RWPE2 (cell line): ENCODE measurements at places on chromosomes 12 and 14.

DNA sequence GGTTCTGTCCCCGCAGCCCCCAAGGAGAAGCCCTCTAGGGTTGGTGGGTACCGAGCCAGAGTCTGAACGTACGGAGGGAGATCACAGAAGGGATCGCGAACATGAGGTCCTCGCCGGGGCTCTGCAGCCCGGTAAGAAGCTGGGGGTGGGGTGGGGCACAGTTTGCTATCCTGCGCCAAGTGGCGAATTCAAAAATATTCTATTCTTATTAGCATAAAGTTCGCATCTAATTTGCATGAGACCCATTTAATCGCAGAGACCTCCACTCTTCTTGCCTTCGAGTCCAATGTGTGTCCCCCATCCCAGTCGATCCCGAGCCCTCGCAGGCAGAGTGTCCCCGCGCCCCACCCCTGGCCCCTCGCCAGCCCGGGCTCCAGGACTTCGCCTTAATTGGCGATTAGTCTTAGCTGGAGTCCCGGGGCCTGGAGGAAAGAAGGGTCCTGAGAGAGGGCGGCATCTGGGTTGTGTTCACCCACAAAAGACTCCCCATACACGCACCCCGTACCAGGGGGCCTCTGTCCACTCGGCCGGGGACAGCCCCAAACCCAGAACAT, 604 bp upstream of the ARHGEF25 start:
- DNase-seq: no peak

- no peak for DNase-seq
These were observed 358.6 kb downstream of the DUSP6 start for GRCh38 chr12:88993651-88994050.

GRCh38 chr12:130547480-130548155, 168.5 kb downstream of the RIMBP2 start:
- DNase-seq: no peak

DNA sequence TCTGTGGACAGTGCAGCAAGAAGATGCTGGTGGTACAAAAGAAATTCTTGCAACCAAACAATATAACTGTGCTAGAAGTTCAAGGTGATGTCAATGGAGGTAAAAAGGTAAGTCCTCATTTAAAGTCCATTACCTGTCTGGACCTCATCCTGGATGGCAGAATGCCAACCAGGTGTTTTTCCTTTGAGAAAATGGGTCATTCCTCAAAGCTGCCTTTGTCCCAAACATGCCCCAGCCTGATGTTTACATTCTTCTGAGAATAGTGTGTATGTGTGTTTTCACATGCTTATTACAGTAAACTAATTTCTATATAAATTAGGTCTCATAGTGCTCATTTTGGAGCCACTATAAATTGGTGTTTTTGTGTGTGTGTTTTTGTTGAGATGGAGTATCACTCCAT, 24.9 kb downstream of the ACTR6 start:
- no peak for DNase-seq

DNA sequence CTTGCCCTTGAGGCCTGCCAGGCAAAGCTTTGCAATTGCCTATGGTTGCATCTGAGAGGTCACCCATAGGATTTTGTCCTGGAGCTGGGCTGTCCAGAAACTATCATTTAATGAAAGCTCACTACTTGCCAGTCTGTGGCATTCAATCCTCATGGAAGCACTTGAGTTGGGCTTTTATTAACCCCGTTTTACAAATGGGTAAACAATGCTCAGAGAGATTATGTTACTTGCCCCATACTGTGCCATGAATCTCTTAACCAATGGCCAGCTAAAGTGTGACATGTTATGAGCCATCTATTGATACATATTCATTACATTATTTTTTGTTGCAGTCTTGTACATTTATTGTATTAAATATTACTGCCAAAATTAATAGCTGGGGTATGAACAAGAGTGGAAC, 35.9 kb downstream of the PDZRN4 start:
- DNase-seq: no peak

GRCh38 chr12:32115404-32116104, 8.9 kb downstream of the BICD1 start:
- peak; percentile 92 for DNase-seq

DNA sequence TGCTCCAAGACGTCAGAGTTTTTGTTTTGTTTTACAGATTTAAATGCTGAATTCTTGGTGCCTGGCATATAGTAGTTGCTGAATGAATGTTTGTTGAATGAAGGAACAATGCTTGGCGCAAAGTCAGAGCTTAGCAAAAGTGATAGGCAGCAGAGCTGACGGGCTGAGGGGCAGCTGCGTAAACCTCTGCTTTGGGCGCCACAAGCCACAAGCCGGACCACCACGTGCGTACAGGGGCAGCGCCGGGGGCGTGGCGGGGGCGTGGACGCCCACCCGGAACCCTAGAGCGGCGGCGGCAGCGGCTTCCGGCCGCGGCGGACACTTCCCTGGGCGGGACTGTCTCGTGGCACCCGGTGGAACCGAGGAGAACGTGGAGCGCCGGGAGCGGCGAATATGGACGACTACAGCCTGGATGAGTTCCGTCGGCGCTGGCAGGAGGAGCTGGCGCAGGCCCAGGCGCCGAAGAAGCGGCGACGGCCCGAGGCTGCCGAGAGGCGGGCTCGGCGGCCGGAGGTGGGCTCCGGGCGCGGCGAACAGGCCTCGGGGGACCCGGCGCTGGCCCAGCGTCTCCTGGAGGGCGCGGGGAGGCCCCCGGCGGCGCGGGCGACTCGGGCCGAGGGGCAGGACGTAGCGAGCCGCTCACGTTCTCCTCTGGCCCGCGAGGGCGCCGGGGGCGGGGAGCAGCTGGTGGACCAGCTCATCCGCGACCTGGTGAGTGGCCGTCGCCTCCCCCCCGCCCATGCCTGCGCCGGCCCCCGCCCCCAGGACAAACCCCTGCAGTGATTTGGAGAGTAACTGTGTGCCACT, at the start of gene FBXW8:
FBXW8 (plus strand) TSS at position 306 of the 807 bp plus-strand sequence; CDS start at position 394, 88 bp downstream.
- DNase-seq: peak; percentile 76

DNA sequence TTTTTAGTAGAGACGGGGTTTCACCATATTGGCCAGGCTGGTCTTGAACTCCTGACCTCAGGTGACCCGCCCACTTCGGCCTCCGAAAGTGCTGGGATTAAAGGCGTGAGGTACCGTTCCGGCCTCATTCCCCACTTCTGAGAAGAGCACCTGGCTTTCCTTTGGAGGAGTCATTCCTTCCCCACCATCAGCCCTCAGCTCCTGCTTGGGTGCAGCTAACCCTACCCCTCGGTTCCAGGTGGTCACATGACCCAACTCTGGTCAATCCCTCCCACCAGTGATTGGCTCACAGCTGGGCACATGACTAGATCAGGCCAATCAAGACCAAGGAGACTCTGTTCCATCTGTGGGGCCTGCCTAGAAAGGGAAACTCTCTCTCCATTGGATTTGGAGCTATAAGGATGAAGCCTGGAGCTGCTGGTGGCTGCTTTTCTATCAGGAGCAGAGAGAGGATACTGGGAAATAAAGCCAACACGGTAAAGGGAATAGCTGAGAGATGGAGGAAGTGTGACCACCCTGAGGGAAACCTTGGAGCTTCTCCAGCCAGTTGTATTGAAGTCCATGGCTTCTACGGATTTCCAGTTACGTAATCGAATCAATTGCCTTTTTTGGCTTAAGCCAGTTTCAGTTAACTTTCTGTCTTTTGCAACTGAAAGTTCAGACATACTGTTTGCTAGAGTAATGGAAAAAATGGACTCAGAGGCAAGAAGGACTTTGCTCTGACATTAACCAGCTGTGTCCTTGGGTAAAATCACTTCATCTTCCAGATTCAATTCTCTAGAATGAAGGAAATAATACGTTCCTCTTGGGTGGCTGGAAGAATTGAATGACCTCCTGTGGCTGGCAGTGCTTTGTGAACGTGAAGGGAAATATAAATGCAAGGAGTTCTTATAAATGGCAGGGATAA, 19.7 kb upstream of the IFT81 start:
- DNase-seq: no peak

- DNase-seq: no peak
These were observed 473.0 kb downstream of the PCNX1 start for GRCh38 chr14:71380271-71380670.

DNA sequence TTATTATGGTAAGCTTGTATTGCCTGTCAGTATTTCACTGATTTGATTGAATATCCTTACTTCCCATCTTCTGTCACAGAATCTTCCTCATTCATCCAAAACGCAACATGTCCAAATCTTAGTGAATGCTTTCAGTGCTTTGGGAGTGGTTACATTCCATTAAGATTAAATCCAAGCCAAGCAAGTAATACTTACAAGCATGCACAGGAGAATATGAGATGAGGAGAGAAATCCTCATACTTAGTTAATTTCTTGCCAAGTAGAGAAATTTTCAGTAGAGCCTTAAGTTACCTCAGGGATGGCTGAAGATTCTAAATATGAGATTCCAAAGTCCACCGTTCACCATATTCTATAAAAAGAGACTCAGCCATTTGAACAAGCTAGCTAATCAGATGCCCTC, 316.0 kb downstream of the RAD51B start:
- no peak for DNase-seq

GRCh38 chr12:55726971-55727370, 1.8 kb downstream of the CD63 start:
- no peak for DNase-seq
